Activated CD8-positive, alpha-beta memory T cell treated with anti-CD3 and anti-CD28 coated beads, Interleukin-2, amount 50 U/mL, for 4 hours (primary cell): ENCODE measurements at places on chromosomes 3 and 15.

DNA sequence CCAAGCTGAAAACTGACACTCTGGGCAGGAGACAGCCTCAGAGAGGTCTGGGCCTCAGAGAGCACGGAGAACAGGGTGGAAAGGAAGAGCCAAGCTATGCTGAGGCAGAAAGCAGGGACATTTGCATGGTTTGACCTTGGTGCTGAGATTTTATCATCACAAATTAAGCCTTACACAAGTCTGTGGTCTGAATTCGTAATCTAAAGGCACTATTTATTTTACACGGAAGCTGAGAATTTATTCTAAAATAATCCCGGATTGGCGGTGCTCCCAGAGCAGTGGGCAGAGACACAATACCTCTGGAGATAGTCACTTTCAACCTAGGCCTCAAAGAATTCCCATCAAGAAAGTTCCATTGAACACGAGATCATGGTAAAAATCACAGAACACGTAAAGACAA lies 47.5 kb downstream of the CFAP92 start:
- DNase-seq = no peak

DNA sequence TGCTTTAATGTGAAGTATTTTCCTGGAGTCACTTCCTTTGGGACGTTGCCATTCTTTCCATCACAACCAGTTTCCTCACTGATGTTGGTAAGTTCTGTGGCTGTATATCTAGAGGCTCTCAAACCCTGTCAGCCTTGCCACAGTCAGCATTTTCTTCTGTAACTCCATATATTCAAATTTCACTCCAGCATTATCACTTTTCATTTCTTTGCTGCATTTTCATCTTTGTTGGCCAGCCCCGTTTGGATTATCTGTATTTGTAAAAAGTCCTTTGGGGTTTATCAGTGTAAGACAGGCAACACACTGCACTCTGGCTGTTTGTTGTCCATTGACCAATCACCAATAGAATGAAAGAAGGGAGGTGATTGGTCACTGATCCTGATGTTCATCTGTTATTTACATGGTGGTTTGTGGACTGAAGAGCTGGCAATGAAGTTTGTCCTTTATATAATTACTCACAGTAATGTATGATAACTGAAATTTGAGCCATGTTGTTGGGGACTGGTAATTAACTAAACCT lies 20.3 kb downstream of the GMPS start:
- DNase-seq = no peak

DNA sequence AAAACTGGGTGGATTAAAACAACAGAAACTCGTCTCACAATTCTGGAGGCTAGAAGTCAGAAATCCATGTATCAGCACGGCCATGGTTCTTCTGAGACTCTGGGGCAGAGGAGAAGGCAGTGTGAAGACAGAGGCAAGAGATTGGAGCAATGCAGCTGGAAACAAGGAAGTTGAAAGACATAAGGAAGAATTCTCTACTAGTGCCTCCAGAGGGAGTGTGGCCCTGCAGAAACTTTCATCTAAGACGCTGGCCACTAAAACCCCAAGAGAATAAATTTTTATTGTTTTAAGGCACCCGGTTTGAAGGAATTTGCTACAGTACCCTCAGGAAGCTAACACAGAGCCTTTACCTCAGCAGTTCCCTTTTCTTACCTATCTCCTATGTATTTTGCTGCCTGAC lies 1012.2 kb upstream of the CADM2 start:
- DNase-seq = no peak

DNA sequence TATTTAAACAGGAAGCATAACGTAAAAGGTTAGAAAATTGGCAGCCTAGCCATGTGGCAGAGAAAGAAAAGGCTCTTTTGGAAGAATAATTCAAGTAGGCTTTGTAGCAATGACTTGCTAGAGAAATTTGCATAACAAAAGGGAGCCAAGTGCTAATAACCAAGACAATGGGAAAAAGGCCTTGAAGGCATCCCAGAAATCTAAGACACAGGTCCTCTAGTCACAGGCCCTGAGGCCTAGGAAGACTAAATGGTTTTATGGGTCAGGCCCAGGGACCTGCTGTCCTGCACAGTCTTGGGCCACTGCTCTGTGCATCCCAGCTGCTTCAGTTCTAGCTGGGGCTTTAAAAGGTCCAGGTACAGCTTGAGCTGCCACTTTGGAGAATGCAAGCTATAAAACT lies 78.5 kb downstream of the FGF7 start:
- DNase-seq = no peak

GRCh38 chr15:89328398-89329254 lies 6.0 kb downstream of the POLG start:
- DNase-seq = no peak

DNA sequence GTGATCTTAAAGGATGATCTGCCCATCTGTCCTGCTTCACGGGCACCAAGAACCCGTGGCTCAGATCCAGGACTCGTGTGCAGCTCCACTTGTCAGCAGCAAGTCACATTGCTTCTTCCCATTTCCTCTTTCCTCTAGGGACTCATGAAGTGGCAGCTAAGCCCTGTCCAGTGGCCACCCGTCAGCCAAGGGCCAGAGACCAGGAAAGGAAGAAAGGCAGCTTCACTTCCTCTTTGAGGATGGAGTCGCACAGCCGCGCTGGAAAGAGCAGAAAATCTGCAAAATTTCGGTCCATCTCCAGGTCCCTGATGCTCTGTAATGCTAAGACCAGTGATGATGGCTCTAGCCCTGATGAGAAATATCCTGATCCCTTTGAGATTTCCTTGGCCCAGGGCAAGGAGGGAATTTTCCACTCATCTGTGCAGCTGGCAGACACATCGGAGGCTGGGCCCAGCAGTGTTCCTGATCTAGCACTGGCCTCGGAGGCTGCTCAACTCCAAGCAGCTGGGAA lies 28.5 kb downstream of the IL16 start:
- DNase-seq = no peak

GRCh38 chr3:153431076-153431475 lies 269.1 kb downstream of the RAP2B start:
- DNase-seq = no peak

- DNase-seq = no peak
Measured at GRCh38 chr15:74040109-74040850, 42.1 kb downstream of the GOLGA6A start.

- DNase-seq = no peak
Measured at GRCh38 chr3:182910936-182911781, 69.2 kb downstream of the DCUN1D1 start.

DNA sequence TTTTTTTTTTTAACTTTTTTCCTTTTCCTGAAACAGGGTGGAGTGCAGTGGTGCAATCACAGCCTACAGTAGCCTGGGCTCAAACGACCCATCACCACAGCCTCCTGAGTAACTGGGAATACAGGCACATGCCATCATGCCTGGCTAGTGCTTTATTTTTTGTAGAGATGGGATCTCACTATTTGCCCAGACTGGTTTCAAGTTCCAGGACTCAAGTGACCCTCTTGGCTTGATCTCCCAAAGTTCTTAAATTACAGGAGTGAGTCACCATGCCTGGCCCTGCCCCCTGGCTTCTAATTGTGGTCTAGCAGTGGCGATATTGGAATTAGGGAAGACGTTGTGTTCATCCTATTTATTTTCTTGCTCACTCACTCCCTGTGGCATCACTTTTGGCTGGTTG lies 1138.4 kb downstream of the SI start:
- no peak for DNase-seq

DNA sequence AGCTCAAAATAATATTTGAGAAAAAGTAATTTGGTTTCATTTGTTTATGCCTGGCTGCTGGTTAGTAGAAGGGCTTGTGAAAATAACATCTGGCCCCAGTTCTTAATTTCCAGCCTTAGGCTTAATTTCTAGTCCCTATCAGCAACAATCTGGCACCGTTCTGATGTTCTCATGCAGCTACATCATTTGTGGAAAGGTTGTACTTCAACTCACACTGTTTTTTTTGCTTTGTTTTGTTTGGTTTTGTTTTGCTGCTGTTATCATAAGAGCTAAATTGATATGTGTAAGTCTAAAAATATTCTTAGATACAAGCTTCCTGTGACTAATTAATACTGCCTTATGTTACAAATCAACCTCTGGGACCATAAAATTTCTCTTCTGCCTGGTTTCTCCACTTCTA lies 8.9 kb downstream of the CPA3 start:
- DNase-seq = no peak

- DNase-seq = no peak
Measured at GRCh38 chr3:51550080-51550819, 11.7 kb downstream of the RAD54L2 start.

- DNase-seq = peak; percentile 18
Measured at GRCh38 chr15:26081758-26082220, 218.7 kb upstream of the ATP10A start.

GRCh38 chr15:33089878-33090757 lies 104.4 kb downstream of the FMN1 start:
- no peak for DNase-seq

GRCh38 chr3:171695426-171695825 lies 114.9 kb downstream of the PLD1 start:
- no peak for DNase-seq

GRCh38 chr15:76904461-76905012 lies 603 bp downstream of the SCAPER start:
- no peak for DNase-seq

DNA sequence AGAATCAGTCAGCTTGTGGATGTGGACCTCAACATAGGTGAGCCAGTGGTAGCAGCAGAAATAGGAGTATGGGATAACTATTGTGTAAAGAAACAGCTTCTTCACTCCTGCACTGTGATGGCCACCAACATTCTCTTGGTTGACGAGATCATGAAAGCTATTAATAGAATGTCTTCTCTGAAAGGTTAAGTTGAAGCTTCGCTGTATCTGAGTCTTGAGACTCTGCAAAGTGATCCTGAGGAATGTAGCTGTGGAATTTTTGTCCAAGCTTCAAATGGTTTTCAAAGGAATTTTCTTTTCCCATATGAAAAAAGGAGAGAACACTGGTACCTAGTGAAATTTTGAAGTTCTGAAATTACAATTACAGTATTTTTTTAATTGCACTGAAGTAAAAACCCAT lies 146.3 kb downstream of the GMNC start:
- no peak for DNase-seq
